ENCODE measurements at places on chromosomes 1 and 21. TPM values are rescaled to one million over a fixed set of nuclear protein-coding genes. Genes with fewer than 3 reads are reported as not detected.

TTC22 gene
- total RNA-seq: not detected

KCNJ9 gene
- total RNA-seq: not detected

CAMK1G gene
- 0.72 TPM for total RNA-seq

FOXO6 gene
- total RNA-seq: not detected

DNA sequence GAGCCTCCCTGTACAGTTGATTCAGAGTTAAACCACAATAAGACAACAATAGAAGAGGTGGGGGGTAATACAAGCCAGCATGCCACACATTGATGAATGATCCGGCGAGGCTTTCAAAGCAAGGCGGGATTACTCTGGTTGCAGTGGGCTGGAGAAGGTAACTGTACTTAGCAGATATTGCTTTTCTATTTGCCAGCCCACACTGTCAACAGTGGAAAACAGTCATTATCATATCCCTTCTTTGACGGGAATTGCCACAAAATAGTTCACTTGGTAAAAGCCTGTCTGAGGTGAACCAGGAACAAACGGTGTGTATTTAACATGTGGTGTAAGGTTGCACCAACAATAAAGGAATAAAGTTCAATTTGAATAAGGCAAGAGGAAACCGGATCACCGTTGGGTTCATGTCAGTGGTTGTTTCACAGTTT is 5.8 kb upstream of the KCNJ15 start:
- no peaks in the 10 kb centered on the region for H3K4me1 ChIP-seq
- no peak overlapping the region for H3K4me3 ChIP-seq
- no peak overlapping the region for H3K27ac ChIP-seq
- H3K36me3 ChIP-seq: no peaks in the 10 kb centered on the region

DNA sequence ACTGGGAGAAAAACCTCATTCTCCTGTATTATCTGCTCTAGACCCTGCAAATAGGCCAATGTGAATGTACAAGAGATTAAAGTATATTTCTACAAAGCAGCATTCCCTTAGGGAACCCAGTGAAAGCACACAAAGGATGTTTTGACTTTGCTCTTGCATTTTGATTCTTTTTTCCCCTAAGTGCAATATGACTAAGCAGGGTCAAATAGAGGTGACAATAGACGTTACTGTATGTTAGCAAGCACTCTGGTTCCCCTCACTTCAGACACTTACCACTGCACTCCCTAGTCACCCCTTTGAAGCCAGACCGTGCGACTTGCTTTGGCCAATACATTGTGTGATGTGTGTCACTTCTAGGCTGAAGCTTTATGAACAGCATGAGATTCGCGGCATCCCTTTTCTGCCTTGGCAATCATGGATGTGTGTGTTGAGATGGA is 209.7 kb downstream of the RHOU start:
- H3K27ac ChIP-seq: no peak overlapping the region
- no peaks in the 10 kb centered on the region for H3K4me1 ChIP-seq
- no peak for DNase-seq
- no peak overlapping the region for H3K4me3 ChIP-seq
- H3K27me3 ChIP-seq: no peaks in the 10 kb centered on the region
- no peaks in the 10 kb centered on the region for H3K36me3 ChIP-seq

GRCh38 chr1:228242409-228242808 is 34.6 kb downstream of the OBSCN start:
- no peaks in the 10 kb centered on the region for H3K4me1 ChIP-seq
- no peak overlapping the region for H3K27ac ChIP-seq
- no peaks in the 10 kb centered on the region for H3K36me3 ChIP-seq
- H3K27me3 ChIP-seq: no peaks in the 10 kb centered on the region
- DNase-seq: no peak

DNA sequence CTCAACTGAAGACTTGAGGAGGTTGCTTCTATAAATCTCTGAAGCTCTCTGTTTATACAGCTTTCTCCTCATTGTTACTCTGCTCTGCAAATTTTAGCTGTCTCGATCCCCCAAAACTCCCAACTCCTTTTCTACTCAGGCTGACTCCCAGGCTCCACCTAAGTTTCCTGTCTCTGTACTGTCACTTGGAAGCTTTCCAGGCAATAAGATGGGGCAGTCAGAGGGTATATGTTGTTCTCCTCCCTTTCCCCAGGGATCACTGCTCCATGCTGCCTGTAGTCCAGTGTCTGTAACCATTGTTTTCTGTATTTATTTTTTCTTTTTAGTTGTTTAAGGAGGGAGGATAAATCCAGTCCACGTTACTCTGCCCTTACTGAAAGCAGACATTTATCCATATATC is 13.4 kb downstream of the TSNAX start:
- H3K4me1 ChIP-seq: no peaks in the 10 kb centered on the region
- H3K27ac ChIP-seq: no peak overlapping the region
- no peaks in the 10 kb centered on the region for H3K27me3 ChIP-seq
- H3K36me3 ChIP-seq: peaks cover 16% of the 10 kb centered on the region
- no peak overlapping the region for H3K4me3 ChIP-seq
